ENCODE measurements at places on chromosomes 11 and 22.

GRCh38 chr11:3161309-3161708 is 3.8 kb downstream of the OSBPL5 start:
- no peak for DNase-seq

- DNase-seq: no peak
These were observed 2.1 kb downstream of the SIGIRR start for GRCh38 chr11:412641-413119.

DNA sequence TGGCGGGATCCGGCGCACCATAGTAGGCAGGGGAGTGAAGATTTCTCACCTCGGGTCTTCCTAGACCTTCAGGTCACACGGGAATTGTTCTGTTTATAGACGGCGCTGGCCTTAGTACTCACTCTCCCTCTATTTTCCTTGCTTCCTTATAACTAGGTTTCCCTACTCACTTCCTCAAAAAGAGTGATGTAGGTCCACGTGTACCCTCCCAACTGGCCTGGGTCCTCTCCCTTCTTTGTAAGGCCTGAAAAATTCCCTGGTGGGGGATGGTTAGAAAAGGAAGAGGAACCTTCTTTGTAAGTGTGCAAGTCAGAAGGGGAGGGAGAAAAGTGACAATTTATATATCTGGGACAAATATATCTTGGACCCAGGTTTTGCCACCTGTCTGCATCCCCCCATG is 2.9 kb upstream of the TMEM9B start:
- no peak for DNase-seq

DNA sequence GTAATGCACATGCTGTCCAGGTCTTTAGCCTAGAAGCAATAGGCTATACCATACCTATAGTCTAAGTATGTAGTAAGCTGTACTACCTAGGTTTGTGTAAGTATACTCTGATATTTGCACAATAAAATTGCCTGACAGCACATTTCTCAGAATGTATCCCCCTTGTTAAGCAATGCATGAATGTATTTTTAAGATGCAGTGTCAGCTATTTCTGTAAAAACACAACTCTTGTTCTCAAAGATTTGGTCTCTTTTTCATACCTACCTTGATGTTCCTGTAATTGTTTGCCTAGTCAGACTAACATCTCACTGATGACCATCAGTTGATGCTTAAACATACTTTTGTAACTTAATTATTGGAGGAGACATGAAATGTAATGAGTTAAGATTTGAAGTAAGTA is 619.9 kb downstream of the CNTN5 start:
- DNase-seq: no peak
